ENCODE measurements at places on chromosomes 6 and 20.
A peak's percentile ranks its signal among the peaks of the same experiment; 100 is the strongest.

DNA sequence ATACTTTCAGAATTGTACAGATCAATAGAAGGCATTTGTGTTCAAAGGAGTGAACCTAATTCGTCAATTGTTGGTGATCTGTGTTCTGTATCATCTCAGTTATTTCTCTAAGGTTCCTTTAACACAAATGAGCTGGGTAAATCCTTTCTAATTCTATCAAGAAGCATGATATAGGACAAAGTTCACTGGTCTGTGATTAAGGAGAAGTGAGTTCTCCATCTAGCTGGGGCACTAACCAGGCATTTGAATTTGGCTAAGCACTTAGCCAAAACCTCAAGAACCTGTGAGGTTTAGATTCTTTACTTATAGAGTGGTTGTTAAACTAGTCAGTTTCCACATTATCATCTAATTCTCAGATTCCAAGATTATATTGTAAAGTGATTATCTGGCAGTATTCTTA, 50.3 kb downstream of the DOP1A start:
- no peak for DNase-seq

- peak; percentile 20 for DNase-seq
Measured at GRCh38 chr6:113873043-113873667, 16.0 kb downstream of the MARCKS start.

DNA sequence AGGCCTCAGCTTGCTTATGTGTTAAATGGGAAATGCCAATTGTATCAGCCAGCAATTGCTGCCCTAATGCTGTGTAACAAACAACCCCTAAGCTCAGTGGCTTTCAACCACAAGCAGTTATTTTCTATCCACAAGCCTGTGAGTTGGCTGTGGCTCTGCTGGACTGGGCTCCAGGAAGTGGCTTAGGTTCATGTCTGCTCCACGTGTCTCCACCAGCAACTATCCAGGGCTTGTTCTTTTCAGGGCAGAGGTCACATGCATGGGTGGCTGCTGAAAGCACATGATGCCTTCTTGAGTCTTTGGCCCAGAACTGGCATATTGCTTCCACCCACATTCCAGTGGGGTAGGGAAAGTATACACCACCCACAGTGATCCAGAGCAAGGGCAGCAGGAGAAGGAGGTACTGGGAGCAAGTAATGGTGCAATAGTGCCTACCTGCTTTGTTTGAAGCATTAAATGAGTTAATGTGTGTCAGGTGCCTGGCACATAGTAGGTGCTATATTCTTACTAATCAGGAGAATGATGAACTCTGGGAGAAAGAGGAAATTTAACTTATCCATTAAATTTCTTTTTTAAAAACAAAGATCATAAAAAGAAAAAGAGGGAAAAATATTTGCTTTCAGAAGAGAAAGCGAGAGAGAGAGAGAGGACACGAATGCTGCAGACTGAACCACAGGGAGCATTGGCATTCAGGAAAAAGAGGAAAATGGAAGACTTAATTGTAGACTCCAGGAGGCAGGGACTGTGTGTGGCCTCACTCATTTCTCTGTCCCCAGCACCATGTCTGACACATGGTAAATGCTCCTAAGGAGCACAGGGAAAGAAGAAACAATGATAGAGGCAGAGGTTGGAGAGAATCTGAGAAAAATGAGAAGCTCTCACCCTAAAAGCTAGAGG, 25.2 kb upstream of the RNF24 start:
- DNase-seq, result no peak

GRCh38 chr6:134422426-134423231, 104.7 kb upstream of the SGK1 start:
- DNase-seq, result no peak

DNA sequence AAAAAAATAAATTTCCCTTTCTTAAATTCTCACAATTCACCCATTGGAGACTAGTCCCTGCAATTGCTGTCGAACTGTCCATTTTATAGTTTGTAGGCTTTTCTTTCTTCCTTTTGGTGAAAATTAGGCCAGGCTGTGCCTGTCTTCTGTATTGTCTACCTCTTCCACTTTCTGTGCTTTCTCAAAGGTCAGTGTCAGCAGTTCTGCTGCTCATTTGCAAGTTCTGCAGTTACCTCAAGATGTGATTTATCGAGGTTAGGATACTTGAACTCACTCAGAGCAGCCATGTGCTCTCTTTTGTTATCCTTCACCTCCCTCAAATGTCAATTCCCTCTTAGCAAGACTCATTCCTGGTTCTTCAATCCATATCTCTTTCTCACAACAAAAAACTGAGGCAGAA, 179.1 kb downstream of the SLC35F1 start:
- no peak for DNase-seq

- no peak for DNase-seq
Measured at GRCh38 chr6:88584581-88585275, 378.7 kb downstream of the RNGTT start.

DNA sequence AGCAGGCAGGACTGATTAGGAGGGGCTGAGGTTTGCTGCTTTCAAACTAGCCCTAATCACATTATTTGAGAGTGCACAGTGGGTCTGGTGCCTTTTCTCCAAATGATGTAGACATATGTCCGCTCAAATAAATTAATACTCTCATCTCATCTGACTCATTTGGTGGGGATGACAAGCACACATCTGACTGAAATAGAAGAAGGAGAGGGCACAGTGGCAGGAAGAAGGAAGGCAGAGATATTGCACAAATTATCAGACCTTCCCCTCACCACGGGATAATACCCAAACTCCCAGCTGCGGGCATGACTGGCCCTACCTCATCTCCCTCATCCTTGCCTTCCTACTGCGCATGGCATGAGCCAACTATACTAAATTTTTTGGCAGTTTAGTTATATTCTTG, 33.9 kb upstream of the TNFRSF21 start:
- no peak for DNase-seq

GRCh38 chr6:93787841-93788240, 368.5 kb upstream of the EPHA7 start:
- no peak for DNase-seq

DNA sequence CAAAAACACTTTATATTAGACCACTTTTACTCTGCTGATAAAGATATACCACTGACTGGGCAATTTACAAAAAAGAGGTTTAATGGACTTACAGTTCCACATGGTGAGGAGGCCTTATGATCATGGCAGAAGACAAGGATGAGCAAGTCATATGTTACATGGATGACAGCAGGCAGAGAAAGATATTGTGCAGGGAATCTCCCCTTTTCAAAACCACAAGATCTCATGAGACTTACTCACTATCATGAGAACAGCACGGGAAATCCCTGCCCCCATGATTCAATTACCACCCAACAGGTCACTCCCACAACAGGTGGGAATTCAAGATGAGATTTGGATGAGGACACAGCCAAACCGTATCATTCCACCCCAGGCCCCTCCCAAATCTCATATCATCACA, 1383.8 kb upstream of the MAP3K7 start:
- no peak for DNase-seq

GRCh38 chr6:14630016-14630415, 512.4 kb downstream of the CD83 start:
- DNase-seq, result no peak

DNA sequence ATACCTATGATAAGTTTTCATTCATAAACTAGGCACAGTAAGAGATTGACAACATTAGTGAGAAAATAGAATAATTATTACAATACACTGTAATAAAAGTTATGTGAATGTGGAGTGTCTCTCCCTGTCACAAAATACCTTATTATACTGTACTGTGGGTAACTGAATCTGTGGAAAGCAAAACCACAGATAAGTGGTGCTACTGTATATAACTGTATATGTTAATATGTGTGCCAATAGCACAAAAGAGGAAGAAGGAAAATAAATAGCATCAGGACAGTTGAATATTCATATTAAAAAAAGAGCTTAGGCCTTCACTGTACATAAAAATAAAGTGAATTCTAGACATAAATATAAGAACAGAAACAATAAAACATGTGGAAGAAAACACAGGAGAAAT, 243.5 kb downstream of the CDKAL1 start:
- no peak for DNase-seq

DNA sequence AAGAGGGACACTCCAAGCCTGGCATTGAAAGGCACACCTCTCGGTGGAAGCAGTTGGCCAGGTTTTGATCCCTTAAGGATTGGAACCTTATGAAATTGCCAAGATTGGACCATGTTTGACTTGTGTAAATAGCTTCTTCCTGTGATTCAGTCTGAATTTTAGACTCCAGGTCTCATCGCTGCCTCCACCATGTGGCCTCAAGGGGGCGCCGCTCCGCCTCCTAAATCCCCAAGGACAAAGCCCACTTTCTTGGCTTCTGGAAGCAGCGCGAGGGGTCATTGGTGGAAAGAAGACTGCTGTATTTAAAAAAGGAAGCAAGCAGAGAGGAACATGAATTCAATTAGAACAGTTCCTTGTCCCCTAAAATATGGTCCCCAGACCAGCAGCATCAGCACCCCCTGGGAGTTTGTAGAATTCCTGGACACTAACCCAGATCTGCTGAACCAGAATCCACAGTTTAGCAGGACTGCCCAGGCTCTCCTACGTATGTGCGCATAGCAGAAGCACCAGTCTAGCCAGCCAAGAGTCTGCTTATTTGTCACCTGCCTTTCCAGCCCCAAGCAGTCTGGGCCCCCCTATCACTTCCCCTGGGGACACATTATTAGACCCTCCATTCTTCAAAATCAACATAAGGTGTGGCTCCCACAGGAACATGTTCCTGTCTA, 108.5 kb downstream of the LY86 start:
- peak; percentile 73 for DNase-seq

GRCh38 chr6:84059082-84059481, 25.5 kb downstream of the MRAP2 start:
- DNase-seq, result no peak

GRCh38 chr6:135798751-135799515, 52.6 kb upstream of the PDE7B start:
- no peak for DNase-seq

DNA sequence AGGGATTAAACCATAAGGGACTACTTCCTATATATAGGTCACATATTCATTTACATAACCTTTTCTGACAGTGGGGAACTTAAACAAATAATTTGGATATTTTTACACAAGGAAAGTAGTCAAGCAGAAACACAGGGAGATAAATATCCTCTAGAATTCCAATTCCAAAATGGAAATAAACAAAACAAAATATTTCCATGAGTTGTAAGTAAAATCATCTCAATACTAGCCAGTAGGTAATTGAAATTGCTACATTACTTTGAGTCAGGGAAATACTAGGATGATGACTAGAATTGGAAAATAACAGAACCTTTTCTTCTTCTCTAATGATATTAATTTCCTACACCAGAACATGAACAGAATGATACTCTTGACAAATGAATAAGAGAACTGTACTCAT, 1308.1 kb upstream of the GJE1 start:
- no peak for DNase-seq

- DNase-seq, result no peak
Measured at GRCh38 chr6:148446681-148447080, 104.0 kb downstream of the SASH1 start.

- no peak for DNase-seq
Measured at GRCh38 chr6:135043364-135043763, 11.3 kb downstream of the HBS1L start.

DNA sequence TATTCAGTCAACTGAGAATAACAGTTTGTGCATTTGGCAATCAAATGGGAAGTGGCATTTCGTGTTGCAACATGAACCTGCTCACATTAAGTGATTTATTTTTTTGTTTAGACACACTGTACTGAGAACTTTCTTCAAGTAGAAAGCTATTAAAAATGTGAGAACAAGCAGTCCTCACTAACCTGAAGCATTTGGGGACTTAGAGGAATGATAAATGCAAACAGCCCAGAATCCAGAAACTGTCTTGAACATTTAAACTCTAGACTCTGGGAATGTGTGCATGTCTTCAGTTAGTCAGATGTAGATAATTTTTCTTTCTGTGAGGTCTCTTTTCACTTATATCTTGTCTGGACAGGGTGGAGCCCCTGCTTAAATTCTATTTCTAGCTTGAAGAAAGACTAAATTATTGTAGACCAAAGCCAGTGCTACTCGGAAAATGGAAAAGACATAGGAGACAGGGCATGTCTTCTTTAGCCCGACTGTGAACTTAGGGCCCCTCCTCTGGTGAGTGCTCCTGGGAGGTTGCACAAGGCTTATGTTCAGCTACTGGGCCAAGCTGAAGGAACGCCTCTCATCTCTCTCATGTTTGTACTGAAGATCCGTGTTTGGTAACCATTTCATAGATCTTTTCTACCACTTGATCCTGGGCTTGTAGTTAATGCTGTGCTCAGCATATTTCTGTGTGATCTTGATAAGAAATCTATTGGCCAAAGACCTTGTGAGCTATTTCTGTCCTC, 70.1 kb downstream of the SLX4IP start:
- DNase-seq, result peak; percentile 90

DNA sequence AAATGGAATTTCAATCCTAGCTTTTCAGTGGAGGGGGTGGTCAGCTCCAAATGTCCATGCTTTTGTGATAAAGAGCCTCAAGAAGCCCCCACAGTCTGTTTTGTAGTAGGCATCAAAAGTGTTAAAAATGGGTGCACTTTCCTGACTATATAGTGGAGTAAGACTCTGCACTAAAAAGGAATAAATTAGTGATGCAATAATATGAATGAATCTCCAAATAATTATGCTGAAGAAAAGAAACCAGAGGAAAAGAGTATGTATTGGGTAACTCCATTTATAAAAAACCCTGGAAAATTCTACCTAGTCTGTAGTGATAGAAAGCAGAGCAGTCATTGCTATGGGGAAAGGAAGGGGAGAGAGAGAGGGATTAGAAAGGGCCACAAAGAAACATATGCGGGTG, 310.4 kb upstream of the SUPT3H start:
- no peak for DNase-seq

DNA sequence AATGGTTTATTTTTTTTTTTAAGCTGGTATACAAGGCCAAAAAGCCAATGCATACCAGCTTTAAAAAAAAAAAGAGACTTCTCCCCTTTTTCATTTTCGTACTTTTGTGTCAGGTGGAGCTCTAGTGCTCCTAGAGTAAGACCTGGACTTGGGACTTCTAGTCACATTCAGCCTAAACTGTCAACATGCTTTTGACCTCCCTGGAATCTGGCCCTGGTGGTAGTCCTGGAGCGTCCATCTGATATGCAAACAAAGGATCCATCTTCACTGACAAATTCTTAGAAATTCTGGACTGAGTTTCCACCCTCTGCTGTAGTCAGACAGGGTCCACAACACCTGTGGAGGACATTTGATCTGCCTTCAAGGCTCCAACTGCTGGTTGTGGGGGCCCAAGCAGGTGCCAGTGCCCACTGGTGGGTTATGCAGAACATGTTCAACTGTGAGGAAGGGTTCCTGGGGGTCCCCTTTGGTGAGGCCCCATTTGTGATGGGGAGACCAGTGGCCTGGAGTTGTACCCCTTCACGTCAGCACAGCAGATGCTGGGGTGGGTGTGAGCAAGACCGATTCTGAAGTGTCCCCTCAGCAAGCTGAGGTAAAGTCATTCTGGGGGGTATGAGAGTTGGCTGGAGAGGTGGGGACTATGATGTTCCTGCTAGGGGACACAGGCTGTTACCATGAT, 12.6 kb upstream of the PCMTD2 start:
- no peak for DNase-seq

- DNase-seq, result no peak
Measured at GRCh38 chr6:114556846-114557488, 214.1 kb upstream of the HS3ST5 start.
